ENCODE measurements at places on chromosomes 2 and 18. TPM values are rescaled to one million over a fixed set of nuclear protein-coding genes. Genes with fewer than 3 reads are reported as not detected.

The AAMP gene
- total RNA-seq, result 62.7 TPM

The UGT1A3 gene
- not detected for total RNA-seq

The GAL3ST2 gene
- not detected for total RNA-seq

The CD8B2 gene
- total RNA-seq, result not detected

The EFEMP1 gene
- total RNA-seq, result not detected

The C2orf80 gene
- total RNA-seq, result not detected

The TTC27 gene
- 25.8 TPM for total RNA-seq

The M1AP gene
- total RNA-seq, result not detected

The NDUFAF7 gene
- 35.4 TPM for total RNA-seq

The FASTKD2 gene
- total RNA-seq, result 24.5 TPM

The COLEC11 gene
- not detected for total RNA-seq

The UGT1A8 gene
- not detected for total RNA-seq

The CDH2 gene
- not detected for total RNA-seq

The SERPINB3 gene
- total RNA-seq, result not detected

The RAB17 gene
- not detected for total RNA-seq

The LRRC30 gene
- not detected for total RNA-seq

The PRSS56 gene
- not detected for total RNA-seq

The USP14 gene
- total RNA-seq, result 39.9 TPM

The LBX2 gene
- 0.97 TPM for total RNA-seq
